ENCODE measurements at places on chromosomes 6 and 20.

- peak; percentile 82 for DNase-seq
These were observed 105.4 kb downstream of the OGFRL1 start for GRCh38 chr6:71393981-71394432.

- no peak for DNase-seq
These were observed 26.1 kb upstream of the FOXF2 start for GRCh38 chr6:1363298-1363697.

GRCh38 chr6:12233693-12234571 is 56.2 kb upstream of the EDN1 start:
- DNase-seq, result peak; percentile 46

GRCh38 chr6:90865513-90865912 is 278.6 kb upstream of the MAP3K7 start:
- DNase-seq, result no peak

DNA sequence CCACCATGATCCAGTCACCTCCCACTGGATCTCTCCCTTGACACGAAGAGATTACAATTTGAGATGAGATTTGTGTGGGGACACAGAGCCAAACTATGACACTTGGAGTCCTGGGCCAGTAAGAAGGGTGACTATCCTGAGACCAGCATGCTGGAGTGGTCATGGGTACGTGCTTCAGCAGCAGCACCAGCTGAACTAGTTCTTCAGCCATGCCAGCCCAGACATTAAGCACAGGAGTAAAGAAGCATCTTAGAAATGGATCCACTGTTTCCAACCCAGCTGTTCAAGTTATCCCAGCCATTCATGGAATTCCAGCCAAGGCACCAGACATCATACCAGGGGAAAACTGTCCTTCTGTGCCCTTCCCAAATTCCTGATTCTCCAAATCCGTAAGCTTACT is 370.0 kb downstream of the MAFB start:
- no peak for DNase-seq

DNA sequence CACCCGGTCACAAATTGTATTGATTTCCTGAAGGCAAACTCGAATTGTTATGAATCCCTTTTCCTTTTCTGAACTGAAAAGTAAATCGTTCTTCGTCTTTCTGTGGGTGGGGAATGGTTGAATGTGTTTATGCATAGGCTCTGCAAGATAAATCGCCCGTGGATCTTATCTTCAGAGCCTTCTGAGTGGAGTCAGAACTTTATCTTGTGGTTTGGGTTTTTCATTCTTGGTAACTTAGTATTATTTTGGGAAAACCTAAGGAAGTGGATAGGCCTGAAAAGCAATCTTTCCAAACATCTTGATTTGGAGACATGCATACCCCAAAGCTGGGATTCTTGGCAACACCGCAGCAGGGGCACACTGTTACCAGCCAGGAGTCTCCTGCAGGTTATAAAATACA is 122.4 kb downstream of the MAP3K7 start:
- no peak for DNase-seq

- no peak for DNase-seq
These were observed 4.9 kb downstream of the DDO start for GRCh38 chr6:110410511-110410910.

GRCh38 chr6:84072442-84072997 is 38.9 kb downstream of the MRAP2 start:
- no peak for DNase-seq

GRCh38 chr20:34876406-34877282 is at the start of gene ACSS2:
ACSS2 (plus strand) TSS chr20:34876612; CDS start chr20:34876646, 34 bp downstream.
- DNase-seq, result peak; percentile 91

GRCh38 chr20:275791-276190 is 14.8 kb downstream of the C20orf96 start:
- DNase-seq, result no peak

GRCh38 chr6:107264357-107264840 is 149.1 kb upstream of the BEND3 start:
- DNase-seq, result no peak

- DNase-seq, result no peak
These were observed 622.4 kb downstream of the TENT5A start for GRCh38 chr6:81130061-81130460.

- no peak for DNase-seq
These were observed 158.2 kb upstream of the MCHR2 start for GRCh38 chr6:100152201-100152600.

GRCh38 chr6:44076356-44077213 is 50.7 kb downstream of the MRPL14 start:
- DNase-seq, result no peak

DNA sequence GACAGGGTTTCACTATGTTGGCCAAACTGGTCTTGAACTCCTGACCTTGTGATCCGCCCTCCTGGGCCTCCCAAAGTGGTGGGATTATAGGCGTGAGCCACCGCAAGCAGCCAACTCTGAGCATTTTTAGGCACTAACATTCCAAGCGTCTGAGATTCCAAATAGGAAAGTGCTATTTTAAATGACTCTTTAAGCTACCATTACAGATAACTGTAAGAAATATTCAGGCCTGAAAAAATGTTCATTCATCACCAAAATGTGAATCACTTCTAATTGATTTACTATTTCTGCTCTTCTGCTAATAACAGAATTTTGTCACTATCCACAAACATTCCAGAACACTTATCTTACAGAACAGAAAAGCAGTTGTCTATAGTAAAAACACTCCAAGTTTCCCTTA is 106.5 kb downstream of the BACH2 start:
- DNase-seq, result no peak

- no peak for DNase-seq
These were observed 7.7 kb upstream of the CLIC5 start for GRCh38 chr6:46023216-46023915.

GRCh38 chr6:53894091-53894490 is 99.3 kb downstream of the LRRC1 start:
- DNase-seq, result no peak

DNA sequence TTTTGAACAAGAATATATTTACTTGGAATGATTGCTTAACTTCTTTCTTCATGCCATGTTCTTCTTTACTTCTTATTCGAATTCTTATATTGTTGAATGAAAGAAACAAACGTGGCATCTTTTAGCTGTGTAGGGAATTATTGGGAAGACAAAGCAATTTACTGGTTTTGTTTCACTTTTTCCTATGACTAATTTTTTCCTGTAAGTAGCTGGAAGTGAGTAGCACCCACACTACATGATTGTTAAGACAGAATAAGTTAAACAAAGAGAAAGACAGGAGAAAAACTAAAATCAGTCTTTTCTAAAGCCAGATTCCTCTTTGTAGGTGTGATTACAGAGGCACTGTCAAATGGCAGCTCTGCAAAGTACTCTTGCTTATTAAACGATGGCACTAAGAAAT is 593.4 kb downstream of the EYS start:
- no peak for DNase-seq

All from AG04449 (cell line).